ENCODE measurements at places on chromosomes 3 and 15.

DNA sequence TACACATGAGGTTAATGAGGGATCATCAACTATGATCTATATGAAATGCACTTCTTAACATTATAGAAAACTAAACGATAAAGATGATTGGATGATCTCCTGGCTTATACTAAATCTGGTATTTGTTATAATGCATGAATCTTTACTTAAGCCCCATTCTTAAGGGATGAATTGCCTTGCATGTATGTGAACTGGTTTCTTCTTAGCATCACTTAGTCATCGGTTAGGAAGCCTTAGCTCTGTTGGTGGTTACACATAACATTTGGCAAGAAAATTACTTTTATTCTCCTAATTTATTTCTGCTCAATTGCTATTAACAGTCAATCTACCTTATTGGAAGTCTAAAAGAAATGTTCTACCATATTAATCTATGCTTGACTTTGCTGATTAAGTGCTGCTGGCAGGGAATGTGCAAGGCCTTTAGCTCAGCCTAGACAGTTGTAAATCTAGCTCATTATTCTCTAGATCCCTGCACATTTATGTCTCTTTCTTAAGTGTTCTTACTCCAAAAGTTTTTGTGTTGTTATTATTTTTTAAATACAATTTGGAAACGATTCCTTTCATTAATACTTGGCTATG, 356.0 kb downstream of the ZPLD1 start:
- DNase-seq = no peak

DNA sequence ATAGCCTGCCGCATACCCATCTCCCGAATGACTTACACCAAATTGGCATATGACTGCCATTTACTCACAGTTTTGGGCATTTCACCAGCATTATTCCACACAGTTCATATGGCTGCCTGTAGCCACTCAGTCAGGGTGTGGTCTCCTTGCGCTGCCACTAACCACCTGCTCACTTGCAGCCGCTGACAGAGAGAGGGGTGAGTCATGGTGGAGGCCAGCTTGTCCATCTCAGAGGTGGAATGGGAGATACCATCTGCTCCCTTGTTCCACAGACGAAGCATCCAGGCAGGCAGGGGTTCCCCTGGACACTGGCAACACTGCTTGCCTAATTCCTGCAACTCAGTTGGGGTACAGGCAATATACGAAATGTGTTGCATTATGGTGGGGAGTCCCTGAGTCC, 15.6 kb downstream of the CCRL2 start:
- DNase-seq = peak; percentile 97

DNA sequence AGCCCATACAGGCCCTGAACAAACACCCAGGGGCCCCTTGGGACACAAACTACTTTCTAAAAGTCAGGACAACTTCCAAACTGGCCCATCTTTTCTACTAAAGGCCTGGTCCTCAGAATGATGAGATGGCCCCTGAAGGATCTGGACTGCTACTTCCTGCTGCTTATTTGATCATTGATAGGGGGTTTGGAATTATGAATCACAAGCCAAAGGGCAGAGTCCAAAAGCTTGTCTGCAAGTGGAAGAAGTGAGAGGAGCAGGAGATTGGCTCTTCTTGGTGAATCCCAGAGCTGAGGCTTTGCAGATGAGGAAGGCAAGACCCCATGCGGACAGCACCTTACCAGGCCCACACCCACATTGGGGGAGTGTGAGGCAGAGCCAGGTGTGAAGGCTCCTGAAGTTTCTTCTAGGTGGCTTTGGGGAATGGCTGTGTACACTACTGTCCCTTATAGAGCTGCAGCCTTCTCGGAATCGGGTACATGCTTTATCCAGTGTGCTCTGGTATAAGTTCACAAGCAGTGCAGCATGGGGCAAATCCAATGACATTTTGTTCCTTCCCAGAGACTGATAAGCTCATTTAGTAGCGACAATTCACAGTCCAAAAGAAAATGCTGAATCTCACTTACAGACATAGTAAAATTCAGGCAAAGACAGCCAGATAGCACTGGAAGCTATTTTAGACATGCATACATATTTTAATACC, 133.1 kb downstream of the RORA start:
- no peak for DNase-seq

DNA sequence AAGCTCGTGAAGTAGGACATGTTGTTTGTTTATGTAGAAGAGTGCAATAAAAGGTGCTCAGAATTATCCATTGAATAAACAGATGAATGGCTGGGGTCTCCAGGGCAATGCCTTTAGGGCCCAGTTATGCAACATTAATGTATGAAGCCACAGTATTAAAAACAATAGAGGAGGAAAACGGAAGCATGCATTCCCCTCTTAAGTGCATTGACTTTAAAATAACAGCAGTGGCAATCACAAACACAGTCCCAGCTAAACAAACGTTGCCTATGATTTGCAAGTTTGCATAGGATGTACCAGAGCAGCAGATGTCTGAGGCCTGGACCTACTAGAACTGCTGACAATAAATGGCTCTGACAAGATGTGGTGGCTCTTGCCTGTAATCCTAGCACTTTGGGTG, 60.6 kb upstream of the GCNT3 start:
- no peak for DNase-seq

DNA sequence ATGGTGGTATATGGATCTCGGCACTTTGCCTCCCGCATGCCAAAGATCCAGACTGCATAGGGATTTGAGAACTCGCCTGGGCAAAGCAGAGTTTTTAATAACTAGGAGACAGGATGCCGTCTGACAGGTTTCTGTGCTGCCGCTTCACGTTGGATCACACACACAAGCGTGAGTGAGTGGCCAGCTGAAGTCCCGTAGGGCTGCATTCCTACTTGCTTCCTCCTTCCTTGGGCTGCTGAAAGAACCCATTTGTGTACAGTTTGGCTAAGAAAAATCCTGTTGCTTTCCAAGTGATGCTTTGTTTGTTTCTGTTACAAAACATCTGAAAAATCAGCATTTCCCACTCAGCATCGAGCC, 604.3 kb upstream of the CFAP20DC start:
- peak; percentile 75 for DNase-seq

DNA sequence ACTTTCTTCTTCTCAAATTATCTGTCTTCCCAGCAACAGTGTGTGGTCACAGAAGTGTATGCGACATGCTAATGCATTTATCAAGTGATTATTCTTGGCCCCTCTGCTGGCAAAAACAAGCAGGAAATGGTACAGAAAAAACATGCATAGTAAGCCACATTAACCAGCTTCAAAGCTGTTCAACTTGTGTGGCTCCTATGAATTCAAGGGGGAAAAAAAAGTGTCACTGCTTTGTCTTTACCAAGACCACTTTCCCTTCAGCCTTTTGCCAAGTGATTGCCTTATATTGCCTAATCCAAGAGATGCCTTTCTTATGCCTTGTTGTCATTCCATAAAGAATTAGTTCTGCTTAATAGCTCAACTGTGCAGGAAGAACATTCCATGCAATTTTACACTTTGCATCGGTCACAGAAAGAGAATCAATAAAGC, 39.1 kb downstream of the PRTG start:
- no peak for DNase-seq

GRCh38 chr3:15360788-15361493, 28.6 kb upstream of the SH3BP5 start:
- no peak for DNase-seq

DNA sequence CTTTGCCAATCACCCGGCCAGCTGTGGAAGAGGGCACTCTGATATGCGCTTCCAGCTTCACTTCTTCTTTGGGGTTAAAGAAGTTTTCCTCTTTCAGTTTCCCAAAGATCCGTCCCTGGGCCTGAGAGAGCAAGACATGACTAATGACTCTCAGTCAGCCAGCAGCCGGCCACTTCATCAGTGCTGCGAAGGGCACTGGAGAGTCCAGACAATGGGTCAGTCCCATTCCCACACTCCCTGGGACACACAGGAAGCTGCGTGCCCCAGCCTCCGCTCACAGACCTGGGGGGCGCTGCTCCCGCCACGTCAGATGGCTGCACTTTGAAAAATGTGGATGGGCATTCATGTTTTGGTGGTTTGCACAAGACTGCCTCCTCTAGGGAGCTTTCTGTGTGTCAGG, 63.3 kb downstream of the SENP2 start:
- DNase-seq = no peak

- DNase-seq = no peak
Observed at GRCh38 chr15:98433856-98434255, 214.5 kb upstream of the IGF1R start.

- DNase-seq = no peak
Observed at GRCh38 chr15:58544756-58545155, 113.0 kb downstream of the LIPC start.

DNA sequence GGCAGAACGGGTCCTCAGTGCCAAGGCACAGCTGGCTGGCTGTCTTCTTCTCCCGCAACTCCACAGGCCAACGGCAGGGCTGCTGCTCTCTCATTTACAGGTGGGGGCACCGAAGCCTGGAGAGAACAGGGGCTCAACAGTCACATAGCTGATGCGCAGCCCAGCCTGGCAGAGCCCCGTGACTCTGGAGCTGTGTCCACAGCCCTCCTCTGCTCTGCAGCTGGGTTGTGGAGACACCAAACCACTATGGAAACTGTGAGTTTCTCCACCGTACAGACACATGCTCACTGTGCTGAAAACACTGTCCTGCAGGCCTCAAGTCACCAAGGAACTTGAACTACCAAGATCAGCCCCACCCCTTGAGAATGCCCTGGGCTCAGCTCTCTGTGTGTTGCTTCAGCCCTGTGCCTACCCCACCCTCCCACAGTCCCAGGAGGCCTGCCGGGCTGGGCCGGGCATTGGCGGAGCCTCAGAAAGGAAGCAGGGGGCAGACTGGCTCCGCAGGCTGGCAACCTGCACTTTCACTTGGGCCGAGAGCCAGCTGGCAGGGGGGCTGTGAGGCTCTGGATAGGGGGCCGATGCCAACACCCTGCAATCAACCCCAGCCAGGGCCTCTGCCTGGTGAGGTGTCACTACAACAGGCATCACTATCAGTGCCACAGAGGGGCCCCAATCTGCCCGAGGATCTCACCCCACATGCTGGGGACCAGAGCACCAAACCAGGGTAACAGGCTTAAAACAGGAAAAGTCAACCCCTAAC, 113.7 kb upstream of the RPL32 start:
- no peak for DNase-seq

- DNase-seq = peak; percentile 70
Observed at GRCh38 chr3:190366133-190366532, 21.8 kb upstream of the CLDN16 start.

DNA sequence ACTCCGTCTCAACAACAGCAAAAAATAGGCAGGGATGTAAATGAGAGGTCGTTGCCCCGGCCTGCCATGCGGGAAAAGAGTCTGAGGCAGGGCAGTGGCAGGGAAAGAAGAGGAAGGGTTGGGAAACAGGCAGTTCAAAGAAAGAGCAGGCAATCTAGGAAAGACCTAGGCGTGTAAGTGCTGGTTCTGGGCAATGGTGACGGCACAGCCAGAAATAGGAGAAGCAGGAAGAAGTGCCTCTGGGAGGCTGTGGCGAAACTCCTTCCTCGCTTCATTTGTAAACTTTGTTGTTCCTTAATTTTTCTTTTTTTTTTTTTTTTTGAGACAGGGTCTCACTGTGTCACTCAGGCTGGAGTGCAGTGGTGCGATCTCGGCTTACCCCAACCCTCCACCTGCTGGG, 4.3 kb downstream of the SLC51A start:
- DNase-seq = no peak

DNA sequence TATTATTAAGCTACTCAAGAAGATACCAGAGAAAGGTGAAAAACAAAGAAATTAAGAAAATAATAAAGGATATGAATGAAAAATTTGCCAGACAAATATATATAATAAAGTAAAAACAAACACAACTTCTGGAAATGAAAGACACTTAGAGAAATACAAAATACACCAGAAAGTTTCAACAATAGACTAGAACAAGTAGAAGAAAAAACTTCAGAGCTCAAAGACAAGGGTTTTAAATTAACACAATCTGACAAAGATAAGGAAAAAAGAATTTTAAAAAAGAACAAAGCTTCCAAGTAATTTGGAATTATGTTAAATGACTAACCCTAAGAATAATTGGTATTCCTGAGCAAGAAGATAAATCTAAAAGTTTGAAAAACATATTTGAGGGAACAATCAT, 135.3 kb downstream of the PLCH1 start:
- no peak for DNase-seq

GRCh38 chr3:71380096-71380495, 203.4 kb downstream of the FOXP1 start:
- DNase-seq = no peak

DNA sequence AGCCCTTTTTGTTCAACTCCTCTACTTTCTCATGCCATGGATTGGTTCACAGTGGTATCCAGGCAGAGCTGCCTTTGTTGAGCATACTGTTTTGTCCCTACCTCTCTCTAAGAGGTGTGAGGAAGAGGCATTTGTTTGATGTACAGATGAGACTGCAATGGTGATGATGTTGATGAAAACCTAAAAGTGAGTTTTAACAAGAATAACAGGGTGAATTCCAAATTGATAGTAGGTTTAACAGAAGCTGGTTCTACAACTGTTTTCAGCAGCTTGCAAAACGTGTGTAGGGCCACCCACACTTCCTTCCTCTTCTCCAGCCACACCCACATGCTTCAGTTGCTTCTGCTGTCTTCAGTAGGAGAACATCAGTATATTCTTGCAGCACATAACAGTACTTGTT, 10.2 kb downstream of the SNRK start:
- DNase-seq = peak; percentile 28

GRCh38 chr3:185896636-185897035, 41.2 kb downstream of the TRA2B start:
- no peak for DNase-seq

DNA sequence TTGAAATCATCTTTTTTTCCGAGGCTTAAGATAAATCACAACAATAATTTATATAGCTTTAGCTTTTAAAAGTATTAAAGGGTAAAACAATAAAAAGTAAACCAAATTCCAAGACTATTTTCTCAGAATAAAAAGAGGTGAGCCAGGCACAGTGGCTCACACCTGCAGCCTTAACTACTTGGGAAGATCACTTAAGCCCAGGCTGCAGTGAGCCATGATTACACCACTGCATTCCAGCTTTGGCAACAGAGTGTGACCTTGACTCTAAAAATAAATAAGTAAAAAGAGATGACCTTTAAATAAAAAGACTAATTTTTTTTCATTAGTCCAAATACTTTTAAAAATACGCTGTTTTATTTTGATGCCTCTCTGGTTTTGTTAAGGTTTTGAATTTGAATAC, 54.4 kb downstream of the C3orf80 start:
- no peak for DNase-seq

GRCh38 chr15:82317091-82317489, 32.2 kb downstream of the GOLGA6L10 start:
- DNase-seq = no peak

DNA sequence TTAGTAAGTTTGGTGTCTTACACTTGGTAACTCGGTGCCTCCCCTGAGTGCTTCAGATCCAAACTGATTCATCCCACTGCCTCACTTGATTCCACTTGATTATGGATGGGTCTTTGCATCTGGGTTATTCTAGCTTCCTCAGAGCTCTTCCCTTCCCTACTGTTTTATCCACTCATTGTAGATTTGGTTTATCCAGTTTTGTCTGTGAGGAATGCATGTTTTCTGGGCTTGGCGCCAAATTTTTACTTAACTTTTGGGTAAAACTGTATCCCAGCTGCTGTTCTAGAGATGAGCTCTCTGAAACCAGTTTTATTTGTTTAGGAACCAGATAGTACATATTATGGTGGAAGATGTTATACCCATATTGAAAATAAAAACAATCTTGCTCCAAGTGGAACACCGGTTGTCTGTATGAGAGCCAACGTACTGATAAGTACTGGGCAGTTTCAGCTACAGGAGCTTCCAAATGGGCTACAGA, 20.9 kb downstream of the RAD54L2 start:
- peak; percentile 51 for DNase-seq

- no peak for DNase-seq
Observed at GRCh38 chr3:69831737-69832136, 92.5 kb downstream of the MITF start.

GRCh38 chr3:128996200-128996599, 2.3 kb upstream of the CFAP92 start:
- no peak for DNase-seq

GRCh38 chr3:55636300-55637195, 149.4 kb upstream of the WNT5A start:
- DNase-seq = peak; percentile 49

Data from PC-3 (cell line).